Stimulated activated CD8-positive, alpha-beta memory T cell treated with anti-CD3 and anti-CD28 coated beads, Interleukin-2, amount 100 ng/mL, for 1 hour (primary cell): ENCODE measurements at places on chromosomes 1 and 21.

DNA sequence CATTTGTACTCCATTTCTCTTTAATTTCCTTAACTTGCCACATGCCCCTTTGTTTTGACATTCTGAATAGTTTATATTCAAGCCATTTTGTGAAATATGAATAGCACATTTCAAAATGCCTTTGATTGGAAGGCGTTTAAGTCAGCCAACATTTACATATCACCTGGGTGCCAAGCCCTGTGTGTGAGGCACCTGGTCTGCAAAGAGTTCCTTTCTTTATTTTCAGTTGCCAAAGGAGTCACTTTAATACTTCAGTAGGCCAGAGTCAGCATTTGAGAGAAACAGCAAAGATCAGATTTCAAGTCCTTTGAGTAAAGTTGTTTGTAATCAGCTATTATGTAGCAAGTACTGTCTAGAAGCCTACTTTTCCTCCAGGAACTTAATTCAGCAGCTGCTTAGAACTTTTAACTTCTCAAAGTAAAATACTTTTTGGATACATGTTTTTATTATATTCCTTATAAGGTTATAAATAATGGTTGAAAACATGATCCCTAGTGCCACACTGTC, 70.8 kb downstream of the DTL start:
- DNase-seq = no peak

DNA sequence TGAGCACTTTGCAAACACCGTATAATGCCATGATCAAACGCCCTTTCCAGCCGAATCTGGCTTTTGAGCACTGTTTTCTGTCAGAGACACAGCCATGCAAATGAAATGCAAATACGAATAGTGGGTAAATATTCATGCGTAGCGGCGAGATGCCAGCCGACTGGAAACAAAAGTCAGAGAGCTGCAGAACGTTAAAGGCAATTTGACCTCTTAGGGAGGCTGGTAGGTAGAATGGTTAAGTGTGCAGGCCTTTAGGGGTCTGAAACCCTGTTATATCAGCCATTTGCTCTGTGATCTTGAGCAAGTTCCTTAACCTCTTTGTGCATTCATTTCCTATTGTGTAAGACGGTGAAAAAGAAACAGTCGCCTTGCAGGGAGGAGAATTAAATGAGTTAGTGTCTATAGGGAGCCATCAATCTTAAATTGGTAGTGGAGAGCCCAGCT, 6.5 kb upstream of the SDHB start:
- no peak for DNase-seq

- no peak for DNase-seq
These were observed 11.2 kb upstream of the RXRG start for GRCh38 chr1:165456114-165456513.

DNA sequence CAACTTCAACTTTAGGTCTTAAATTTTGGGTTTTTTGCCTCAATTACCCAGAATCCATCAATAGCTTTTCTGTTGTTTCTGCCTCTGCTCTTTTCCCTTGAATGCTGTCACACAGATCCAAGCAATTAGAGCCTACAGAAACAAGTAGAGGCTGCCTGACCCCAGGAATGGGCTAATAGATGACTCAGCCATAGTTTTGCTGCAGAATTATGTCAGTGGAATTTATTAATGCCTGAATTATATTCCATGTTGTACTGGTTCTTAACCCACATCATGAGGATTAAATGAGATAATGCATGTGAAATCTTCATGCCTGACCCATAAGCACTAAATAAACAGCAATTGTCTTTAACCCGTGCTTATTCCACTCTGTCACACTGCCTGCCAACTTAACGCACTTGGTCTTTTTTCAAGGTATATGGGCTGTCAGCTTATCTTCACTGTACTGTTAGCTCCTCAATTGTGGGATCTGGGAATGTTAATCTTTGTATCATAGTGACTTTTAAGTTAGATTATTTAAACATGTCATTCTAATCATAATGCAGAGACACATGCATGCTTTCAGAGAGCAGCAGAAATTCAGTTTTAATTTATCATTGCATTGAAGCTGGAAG, 213.3 kb downstream of the ROR1 start:
- DNase-seq = no peak

DNA sequence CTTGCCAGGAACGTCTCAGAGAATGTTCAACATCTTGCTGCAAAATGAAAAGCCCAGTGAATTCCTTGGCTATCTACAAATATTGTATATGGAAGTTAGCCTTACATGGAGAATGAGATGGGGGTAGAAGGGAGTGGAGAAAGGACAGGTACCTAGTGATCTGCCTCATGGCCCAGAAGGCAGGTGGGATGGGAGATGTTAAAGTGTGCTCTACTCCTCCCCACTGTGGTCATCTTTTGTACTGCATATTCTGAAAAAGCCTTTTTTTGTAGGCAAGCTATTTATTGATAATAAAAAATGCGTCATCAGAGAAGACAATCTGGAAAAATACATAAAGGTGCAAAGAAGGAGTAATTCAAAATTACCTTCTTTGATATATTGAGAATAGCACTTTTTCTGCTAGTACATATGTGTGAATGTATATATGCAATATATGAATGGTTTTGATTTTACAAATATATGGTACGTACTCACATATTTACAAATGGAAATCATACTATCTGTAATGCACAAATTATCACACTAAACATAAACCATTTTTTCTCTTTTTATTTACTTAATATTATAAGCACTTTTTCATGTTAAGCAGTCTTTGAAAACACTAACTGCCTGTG, 19.1 kb upstream of the SLC5A9 start:
- DNase-seq = no peak

- DNase-seq = no peak
These were observed 151.9 kb downstream of the MAGI3 start for GRCh38 chr1:113542221-113542701.

DNA sequence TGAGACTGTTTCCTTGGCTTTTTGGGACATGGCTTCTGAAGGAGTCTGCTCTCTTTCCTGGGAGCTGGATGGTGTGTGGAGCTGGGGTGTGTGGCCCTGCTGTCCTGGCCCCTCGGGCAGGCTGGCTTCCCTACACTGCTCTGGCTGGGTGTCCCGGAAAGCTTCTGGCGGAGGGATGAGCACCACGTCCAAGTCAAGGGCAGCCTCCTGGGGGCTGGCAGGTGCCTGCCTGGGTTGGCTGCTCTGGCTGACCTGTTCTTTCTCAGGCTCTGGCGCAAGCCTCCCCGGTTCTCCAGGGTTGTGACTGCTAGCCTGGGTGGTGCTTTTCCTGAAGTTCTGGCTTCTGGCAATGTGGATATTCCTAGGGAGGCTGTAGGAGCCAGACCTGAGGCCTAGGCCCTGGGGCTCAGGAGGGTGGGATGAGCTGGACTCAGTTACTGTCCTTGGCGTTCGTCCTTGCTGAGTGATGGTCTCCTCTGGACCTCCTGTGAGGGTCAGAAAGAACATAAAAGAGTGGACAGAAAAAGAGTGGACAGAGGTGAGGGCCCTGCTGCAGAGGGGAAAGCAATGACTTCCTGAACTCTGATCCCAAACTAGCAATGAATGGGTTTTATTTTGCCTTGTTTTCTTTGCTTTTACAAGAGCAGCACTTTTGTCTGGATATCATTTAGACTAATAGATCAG, 9.4 kb downstream of the C1orf116 start:
- DNase-seq = no peak

- DNase-seq = no peak
These were observed 2.4 kb upstream of the BARHL2 start for GRCh38 chr1:90719330-90720144.

DNA sequence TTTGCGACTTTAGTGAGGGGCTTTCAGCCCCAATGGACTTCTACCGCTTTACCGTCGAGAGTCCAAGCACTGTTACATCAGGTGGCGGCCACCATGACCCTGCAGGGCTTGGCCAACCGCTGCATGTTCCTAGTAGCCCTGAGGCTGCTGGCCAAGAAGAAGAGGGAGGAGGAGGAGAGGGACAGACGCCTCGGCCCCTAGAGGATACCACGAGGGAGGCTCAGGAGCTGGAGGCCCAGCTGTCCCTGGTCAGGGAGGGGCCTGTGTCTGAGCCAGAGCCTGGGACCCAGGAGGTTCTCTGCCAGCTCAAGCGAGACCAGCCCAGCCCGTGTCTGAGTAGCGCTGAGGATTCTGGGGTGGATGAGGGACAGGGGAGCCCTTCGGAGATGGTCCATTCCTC, 8.6 kb upstream of the SLC25A34 start:
- no peak for DNase-seq
